ENCODE measurements at places on chromosomes 4 and X. TPM values are rescaled to one million over a fixed set of nuclear protein-coding genes. Genes with fewer than 3 reads are reported as not detected.

- H3K27me3 ChIP-seq: no peaks in the 10 kb centered on the region
- no peak overlapping the region for H3K4me3 ChIP-seq
- H3K4me1 ChIP-seq: no peaks in the 10 kb centered on the region
- no peaks in the 10 kb centered on the region for H3K36me3 ChIP-seq
- DNase-seq: no peak
Measured at GRCh38 chr4:168199260-168199957, 107.1 kb downstream of the ANXA10 start.

GRCh38 chr4:70734168-70734954, 12.6 kb downstream of the RUFY3 start:
- no peaks in the 10 kb centered on the region for H3K4me1 ChIP-seq
- peak overlapping the region; percentile 56 for H3K27ac ChIP-seq
- peak overlapping the region; percentile 54 for H3K4me3 ChIP-seq
- no peaks in the 10 kb centered on the region for H3K27me3 ChIP-seq
- no peak for DNase-seq

GRCh38 chr4:151857368-151857767, 96.6 kb upstream of the GATB start:
- H3K4me1 ChIP-seq: no peaks in the 10 kb centered on the region
- no peak overlapping the region for H3K4me3 ChIP-seq
- DNase-seq: no peak
- no peak overlapping the region for H3K27ac ChIP-seq
- no peaks in the 10 kb centered on the region for H3K36me3 ChIP-seq

DNA sequence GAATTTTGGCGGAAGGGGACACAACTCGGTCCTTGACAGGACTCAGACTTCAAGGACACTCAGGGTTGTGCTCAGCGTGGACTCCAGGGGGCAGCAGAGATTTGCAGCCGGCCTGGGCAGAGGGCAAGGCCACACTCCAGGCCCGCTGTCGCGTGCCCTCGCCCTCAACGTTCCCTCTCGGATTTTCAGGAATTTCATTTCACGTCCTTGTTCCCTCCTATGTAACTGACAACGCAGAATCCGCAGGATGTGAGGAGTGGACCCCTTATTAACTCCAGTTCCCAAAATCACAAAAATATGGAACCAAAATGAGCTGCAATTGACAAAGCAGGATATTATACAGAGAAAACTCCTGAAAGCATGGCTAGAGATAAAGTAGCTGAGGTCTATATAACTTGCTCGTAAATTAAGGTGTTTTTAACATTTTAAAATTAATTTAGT, 21.0 kb upstream of the DCTD start:
- H3K4me3 ChIP-seq: no peak overlapping the region
- no peaks in the 10 kb centered on the region for H3K36me3 ChIP-seq
- DNase-seq: peak; percentile 66
- no peaks in the 10 kb centered on the region for H3K4me1 ChIP-seq
- H3K27me3 ChIP-seq: peaks cover 7% of the 10 kb centered on the region
- no peak overlapping the region for H3K27ac ChIP-seq

The CTAG2 gene
- total RNA-seq: not detected

The TLR10 gene
- total RNA-seq: not detected

- no peak for DNase-seq
- no peaks in the 10 kb centered on the region for H3K36me3 ChIP-seq
- H3K27me3 ChIP-seq: no peaks in the 10 kb centered on the region
- H3K4me1 ChIP-seq: peaks cover 12% of the 10 kb centered on the region
- no peak overlapping the region for H3K27ac ChIP-seq
Measured at GRCh38 chr4:42512226-42512625, 114.9 kb downstream of the SHISA3 start.

DNA sequence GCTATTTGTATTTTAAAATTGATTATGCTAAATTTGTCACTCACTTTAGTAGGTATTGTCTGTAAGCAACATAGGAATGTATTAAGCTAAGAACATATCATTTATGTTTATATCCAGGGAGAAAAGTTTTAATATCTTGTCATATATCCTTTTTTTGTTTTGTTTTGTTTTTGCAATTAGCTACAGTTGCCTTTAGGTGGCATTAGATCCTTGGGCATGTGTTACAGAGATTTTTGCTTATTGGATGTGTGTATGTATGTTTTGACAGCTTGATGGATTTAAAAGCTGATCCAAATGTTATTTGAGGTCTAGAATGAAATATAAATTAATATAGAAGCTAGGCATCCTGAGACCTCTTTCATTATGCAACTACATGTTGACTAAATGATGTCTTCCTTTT, 36.1 kb upstream of the OTUD4 start:
- no peaks in the 10 kb centered on the region for H3K27me3 ChIP-seq
- no peak for DNase-seq
- H3K36me3 ChIP-seq: no peaks in the 10 kb centered on the region
- no peak overlapping the region for H3K4me3 ChIP-seq

DNA sequence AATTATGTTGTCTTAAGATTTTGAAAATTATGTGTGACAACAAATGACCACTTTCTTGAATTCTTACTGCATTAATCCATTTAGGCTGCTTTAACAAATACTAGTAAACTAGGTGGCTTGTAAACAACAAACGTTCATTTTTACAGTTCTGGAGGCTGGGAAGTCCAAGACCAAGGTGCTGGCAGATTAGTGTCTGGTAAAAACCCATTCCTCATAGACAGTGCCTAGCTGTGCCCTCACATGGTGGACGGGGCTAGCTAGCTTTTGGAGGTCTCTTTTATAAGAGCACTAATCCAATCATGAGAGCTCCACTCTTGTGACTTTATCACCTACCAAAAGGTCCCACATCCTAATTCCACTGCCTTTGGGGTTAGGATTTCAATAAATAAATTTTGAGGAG, 425.8 kb downstream of the SPRY1 start:
- H3K36me3 ChIP-seq: no peaks in the 10 kb centered on the region
- no peak overlapping the region for H3K27ac ChIP-seq
- no peak for DNase-seq
- H3K4me1 ChIP-seq: no peaks in the 10 kb centered on the region
- H3K27me3 ChIP-seq: no peaks in the 10 kb centered on the region

The EDNRA gene
- 5.8 TPM for total RNA-seq

GRCh38 chr4:148116264-148116663, 325.9 kb downstream of the NR3C2 start:
- DNase-seq: no peak
- peaks cover 6% of the 10 kb centered on the region for H3K4me1 ChIP-seq
- H3K27ac ChIP-seq: no peak overlapping the region
- H3K27me3 ChIP-seq: no peaks in the 10 kb centered on the region

GRCh38 chr4:78584863-78585547, 33.4 kb downstream of the ANXA3 start:
- H3K27ac ChIP-seq: no peak overlapping the region
- H3K4me1 ChIP-seq: no peaks in the 10 kb centered on the region
- no peak overlapping the region for H3K4me3 ChIP-seq
- no peaks in the 10 kb centered on the region for H3K36me3 ChIP-seq

DNA sequence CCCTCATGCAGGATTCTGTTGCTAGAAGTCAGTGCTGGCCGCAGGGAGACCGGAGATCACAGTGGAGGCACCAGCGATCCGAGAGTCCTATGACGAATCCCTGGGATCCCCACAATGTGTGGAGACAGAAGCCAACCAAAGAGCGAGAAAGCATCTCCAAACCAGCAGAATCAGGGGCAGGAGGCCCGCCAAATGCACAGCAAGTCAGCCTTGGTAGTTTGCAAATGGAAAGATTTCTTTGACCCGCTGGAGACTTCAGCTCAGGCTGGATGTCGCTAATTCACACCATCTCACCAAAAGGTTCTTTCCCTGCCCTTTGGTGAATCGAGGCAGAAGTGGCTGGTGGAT, 505 bp upstream of the PKD2 start:
- no peaks in the 10 kb centered on the region for H3K36me3 ChIP-seq
- H3K4me3 ChIP-seq: peak overlapping the region; percentile 86
- H3K27ac ChIP-seq: peak overlapping the region; percentile 26
- no peaks in the 10 kb centered on the region for H3K27me3 ChIP-seq
- no peak for DNase-seq
- H3K4me1 ChIP-seq: peaks cover 22% of the 10 kb centered on the region

The RIPPLY1 gene
- total RNA-seq: 0.30 TPM

DNA sequence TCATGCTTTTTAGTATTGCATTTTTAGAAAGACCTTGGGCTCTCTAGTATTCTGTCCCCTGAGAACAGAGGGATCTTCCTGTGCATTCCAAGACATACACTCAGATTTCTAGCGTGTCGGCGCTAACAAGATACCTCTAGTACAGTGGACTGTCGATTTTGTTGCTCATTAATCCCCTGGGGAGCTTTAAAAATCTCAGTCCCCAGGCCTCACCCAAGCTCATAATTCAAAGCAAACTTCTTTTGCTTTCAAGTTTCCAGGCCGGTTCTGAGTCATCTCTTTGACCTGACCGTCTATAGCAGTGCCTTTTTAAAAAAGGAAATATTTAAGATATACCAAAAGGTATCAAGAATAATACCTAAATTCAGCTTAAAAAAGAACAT, 137.0 kb downstream of the AMMECR1 start:
- no peaks in the 10 kb centered on the region for H3K36me3 ChIP-seq
- peaks cover 4% of the 10 kb centered on the region for H3K27me3 ChIP-seq
- H3K4me3 ChIP-seq: no peak overlapping the region

GRCh38 chrX:65741823-65742222, 74.4 kb downstream of the MSN start:
- no peaks in the 10 kb centered on the region for H3K4me1 ChIP-seq
- no peak for DNase-seq
- no peak overlapping the region for H3K4me3 ChIP-seq

- H3K27me3 ChIP-seq: no peaks in the 10 kb centered on the region
- H3K36me3 ChIP-seq: no peaks in the 10 kb centered on the region
- no peaks in the 10 kb centered on the region for H3K4me1 ChIP-seq
- DNase-seq: no peak
- no peak overlapping the region for H3K27ac ChIP-seq
Measured at GRCh38 chrX:141396536-141396935, 154.2 kb upstream of the SPANXC start.

DNA sequence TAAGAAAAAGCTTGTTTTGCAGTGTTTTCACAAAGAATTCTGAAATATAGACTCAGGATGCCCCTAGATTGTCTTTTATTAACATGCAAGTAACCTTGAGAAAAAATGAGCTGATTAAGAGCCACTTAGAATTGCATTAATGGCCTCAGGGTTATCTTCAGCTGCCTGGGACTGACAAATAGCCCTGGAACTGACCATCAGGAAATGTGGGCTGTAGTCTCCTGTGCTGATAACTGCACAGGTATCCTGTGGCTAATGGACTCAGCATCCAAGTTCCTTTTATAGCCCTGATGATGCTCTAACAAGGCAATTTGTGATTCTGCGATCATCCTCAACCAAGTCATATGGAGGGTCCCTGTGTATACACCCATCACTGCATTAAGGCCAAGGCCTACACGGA, 17.0 kb downstream of the CA5B start:
- no peaks in the 10 kb centered on the region for H3K27me3 ChIP-seq
- H3K36me3 ChIP-seq: no peaks in the 10 kb centered on the region
- H3K4me1 ChIP-seq: no peaks in the 10 kb centered on the region
- no peak for DNase-seq
- H3K27ac ChIP-seq: no peak overlapping the region

GRCh38 chr4:150581056-150581605, 820 bp upstream of the MAB21L2 start:
- no peaks in the 10 kb centered on the region for H3K36me3 ChIP-seq
- H3K27ac ChIP-seq: no peak overlapping the region
- H3K4me3 ChIP-seq: no peak overlapping the region
- H3K4me1 ChIP-seq: no peaks in the 10 kb centered on the region
- no peak for DNase-seq

- H3K4me3 ChIP-seq: no peak overlapping the region
- H3K27ac ChIP-seq: no peak overlapping the region
- no peaks in the 10 kb centered on the region for H3K27me3 ChIP-seq
- H3K4me1 ChIP-seq: no peaks in the 10 kb centered on the region
- no peak for DNase-seq
Measured at GRCh38 chrX:21255032-21255618, 119.1 kb upstream of the CNKSR2 start.

The CNGA1 gene
- 0.71 TPM for total RNA-seq

- peaks cover 32% of the 10 kb centered on the region for H3K4me1 ChIP-seq
- no peak for DNase-seq
- peak overlapping the region; percentile 71 for H3K27ac ChIP-seq
- no peaks in the 10 kb centered on the region for H3K27me3 ChIP-seq
- no peak overlapping the region for H3K4me3 ChIP-seq
Measured at GRCh38 chr4:2411786-2412510, 6.5 kb downstream of the ZFYVE28 start.

- H3K27me3 ChIP-seq: no peaks in the 10 kb centered on the region
- H3K4me1 ChIP-seq: peaks cover 9% of the 10 kb centered on the region
- H3K4me3 ChIP-seq: no peak overlapping the region
- H3K36me3 ChIP-seq: no peaks in the 10 kb centered on the region
Measured at GRCh38 chr4:88858752-88859151, 161.1 kb upstream of the NAP1L5 start.

GRCh38 chr4:71185037-71185436, 153.8 kb upstream of the SLC4A4 start:
- H3K27ac ChIP-seq: no peak overlapping the region
- H3K27me3 ChIP-seq: no peaks in the 10 kb centered on the region
- peaks cover 10% of the 10 kb centered on the region for H3K4me1 ChIP-seq
- no peak for DNase-seq
- no peaks in the 10 kb centered on the region for H3K36me3 ChIP-seq

DNA sequence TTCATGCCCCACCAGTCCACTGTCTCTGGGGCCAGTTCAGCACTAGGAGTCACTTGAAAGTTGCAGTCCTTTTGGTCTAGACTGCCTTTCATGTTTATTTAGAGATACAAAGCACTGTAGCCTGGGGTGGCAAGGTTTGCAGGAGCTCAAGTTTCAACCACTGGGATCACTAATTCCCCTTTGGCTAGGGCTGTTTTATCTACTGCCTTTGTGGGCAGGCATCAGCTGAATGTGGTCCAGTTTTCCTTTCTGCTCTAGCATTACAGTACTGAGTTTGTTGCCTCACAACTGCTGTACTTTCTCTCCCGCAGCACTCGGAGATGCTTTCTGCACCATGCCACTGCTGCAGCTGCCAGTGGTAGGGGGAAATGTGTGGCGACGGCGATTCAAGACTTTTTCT, 222.3 kb upstream of the HDX start:
- no peaks in the 10 kb centered on the region for H3K36me3 ChIP-seq
- no peak overlapping the region for H3K27ac ChIP-seq
- H3K4me1 ChIP-seq: no peaks in the 10 kb centered on the region

- DNase-seq: no peak
- no peaks in the 10 kb centered on the region for H3K27me3 ChIP-seq
- H3K4me1 ChIP-seq: no peaks in the 10 kb centered on the region
- no peaks in the 10 kb centered on the region for H3K36me3 ChIP-seq
Measured at GRCh38 chr4:84110040-84110439, 389.1 kb downstream of the NKX6-1 start.

GRCh38 chrX:18422886-18423285, 2.5 kb upstream of the CDKL5 start:
- no peaks in the 10 kb centered on the region for H3K27me3 ChIP-seq
- H3K27ac ChIP-seq: no peak overlapping the region
- DNase-seq: no peak

GRCh38 chr4:80305466-80305865, 30.1 kb upstream of the CFAP299 start:
- H3K27me3 ChIP-seq: peaks cover 7% of the 10 kb centered on the region
- H3K36me3 ChIP-seq: no peaks in the 10 kb centered on the region
- no peak overlapping the region for H3K27ac ChIP-seq
- DNase-seq: no peak
- no peaks in the 10 kb centered on the region for H3K4me1 ChIP-seq

The DRP2 gene
- total RNA-seq: 0.02 TPM

- DNase-seq: no peak
- no peaks in the 10 kb centered on the region for H3K4me1 ChIP-seq
- H3K27ac ChIP-seq: no peak overlapping the region
- no peaks in the 10 kb centered on the region for H3K36me3 ChIP-seq
- H3K4me3 ChIP-seq: no peak overlapping the region
- no peaks in the 10 kb centered on the region for H3K27me3 ChIP-seq
Measured at GRCh38 chr4:63787326-63787725, 621.9 kb downstream of the TECRL start.

The TCEAL8 gene
- total RNA-seq: 7.5 TPM

- no peaks in the 10 kb centered on the region for H3K27me3 ChIP-seq
- H3K36me3 ChIP-seq: no peaks in the 10 kb centered on the region
- DNase-seq: no peak
- no peak overlapping the region for H3K4me3 ChIP-seq
Measured at GRCh38 chrX:37409278-37409677, 60.1 kb downstream of the PRRG1 start.

Measured in psoas muscle (tissue), 8 donors.